Tracheal epithelial cell (primary cell): ENCODE measurements at places on chromosomes 4 and X. TPM values are rescaled to one million over a fixed set of nuclear protein-coding genes. Genes with fewer than 3 reads are reported as not detected.

FDCSP gene
- not detected in 2 replicates for total RNA-seq

RAB40A gene
- total RNA-seq, result not detected in 2 replicates

CPXCR1 gene
- not detected in 2 replicates for total RNA-seq

STBD1 gene
- 7.9 and 16.9 TPM in 2 replicates for total RNA-seq

CXCL1 gene
- 2.6 and 92.1 TPM in 2 replicates for total RNA-seq

ZFP92 gene
- total RNA-seq, result 0.43 and 0.72 TPM in 2 replicates

APELA gene
- total RNA-seq, result not detected in 2 replicates

SLC10A6 gene
- total RNA-seq, result 5.3 and 7.7 TPM in 2 replicates

GPR78 gene
- not detected in 2 replicates for total RNA-seq

LYAR gene
- 18.3 and 21.4 TPM in 2 replicates for total RNA-seq

GAB3 gene
- 0.24 and 0.43 TPM in 2 replicates for total RNA-seq

SERTM2 gene
- not detected in 2 replicates for total RNA-seq

GASK1B gene
- total RNA-seq, result 2.8 and 3.1 TPM in 2 replicates

TMPRSS11F gene
- total RNA-seq, result 0.85 and 2.7 TPM in 2 replicates

BTC gene
- 0.64 and 3.1 TPM in 2 replicates for total RNA-seq

CENPI gene
- 1.7 and 3.9 TPM in 2 replicates for total RNA-seq

SH2D1A gene
- not detected in 2 replicates for total RNA-seq

CC2D2A gene
- 5.3 and 14.3 TPM in 2 replicates for total RNA-seq

MAGEA8 gene
- not detected in 2 replicates for total RNA-seq

GYG2 gene
- not detected in 2 replicates for total RNA-seq

TRIM60 gene
- total RNA-seq, result not detected in 2 replicates

ZNF711 gene
- total RNA-seq, result 2.3 and 3.9 TPM in 2 replicates

PCGF3 gene
- total RNA-seq, result 37.5 and 57.4 TPM in 2 replicates

CD38 gene
- total RNA-seq, result under 0.01 and 0.21 TPM in 2 replicates

HOPX gene
- 19.8 and 50.3 TPM in 2 replicates for total RNA-seq

MAB21L2 gene
- total RNA-seq, result not detected in 2 replicates

TLR1 gene
- 3.6 TPM in 1 of 2 replicates, not detected in the other for total RNA-seq

OTC gene
- total RNA-seq, result not detected in 2 replicates

CLCN4 gene
- total RNA-seq, result 2.4 and 3.0 TPM in 2 replicates

SMAD1 gene
- 11.3 and 11.5 TPM in 2 replicates for total RNA-seq

STATH gene
- total RNA-seq, result not detected in 2 replicates

GPAT3 gene
- total RNA-seq, result 3.2 and 4.8 TPM in 2 replicates

LDB2 gene
- total RNA-seq, result 0.24 TPM in 1 of 2 replicates, not detected in the other

CT45A6 gene
- total RNA-seq, result not detected in 2 replicates
